NCI-H1694 (cell line): ENCODE measurements at places on chromosomes 13 and 19.

DNA sequence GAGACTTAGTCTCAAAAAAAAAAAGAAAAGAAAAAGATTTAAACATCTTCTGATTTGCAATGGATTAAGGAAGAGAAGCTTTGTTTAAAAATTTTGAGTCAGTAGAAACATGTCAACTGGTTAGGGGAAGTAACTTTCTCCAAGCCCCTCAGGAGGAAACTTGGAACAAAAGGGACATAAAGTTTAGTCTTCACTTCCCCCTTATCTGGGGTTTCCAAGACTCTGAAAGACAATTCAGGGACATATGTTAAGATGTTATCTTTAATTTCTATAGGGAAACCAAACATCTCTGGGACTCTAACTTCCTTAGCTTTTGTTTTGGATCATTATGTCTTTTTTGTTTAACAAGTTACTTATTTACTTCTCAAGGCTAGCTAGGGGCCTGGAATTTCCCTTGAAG lies 20.1 kb upstream of the MRI1 start:
- no peak for DNase-seq

DNA sequence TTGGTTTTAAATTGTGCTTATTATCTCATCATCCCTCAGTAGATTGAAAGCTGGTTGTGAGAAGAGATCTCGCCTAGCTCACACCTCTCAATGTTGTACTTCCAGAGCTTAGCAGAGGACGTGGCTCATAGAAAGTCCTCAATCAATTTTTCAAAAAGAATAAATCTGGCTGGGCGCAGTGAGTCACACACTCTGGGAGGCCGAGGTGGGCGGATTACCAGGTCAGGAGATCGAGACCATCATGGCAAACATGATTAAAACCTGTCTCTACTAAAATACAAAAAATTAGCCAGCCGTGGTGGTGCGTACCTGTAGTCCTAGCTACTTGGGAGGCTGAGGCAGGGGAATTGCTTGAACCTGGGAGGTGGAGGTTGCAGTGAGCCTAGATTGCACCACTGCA lies 4.7 kb upstream of the ASF1B start:
- no peak for DNase-seq

DNA sequence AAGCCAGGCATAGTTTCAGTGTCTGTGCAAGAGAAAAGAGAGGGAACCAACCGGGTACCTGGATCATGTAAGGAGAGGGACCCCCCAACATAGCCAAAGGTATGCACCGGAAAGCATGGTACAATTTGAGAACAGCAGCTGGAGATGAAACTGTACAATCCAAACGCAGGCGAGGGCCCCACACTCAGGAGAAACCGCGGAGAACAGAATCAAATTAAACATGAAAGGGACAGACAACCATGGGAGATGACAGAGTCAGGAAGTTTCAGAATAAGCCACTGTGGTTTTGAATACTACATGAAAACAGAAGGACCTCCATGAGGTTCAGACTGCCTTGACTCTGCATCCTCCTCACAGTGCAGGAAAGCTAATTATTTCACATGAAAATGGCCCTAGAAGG lies 62.9 kb upstream of the SPATA13 start:
- DNase-seq = no peak

DNA sequence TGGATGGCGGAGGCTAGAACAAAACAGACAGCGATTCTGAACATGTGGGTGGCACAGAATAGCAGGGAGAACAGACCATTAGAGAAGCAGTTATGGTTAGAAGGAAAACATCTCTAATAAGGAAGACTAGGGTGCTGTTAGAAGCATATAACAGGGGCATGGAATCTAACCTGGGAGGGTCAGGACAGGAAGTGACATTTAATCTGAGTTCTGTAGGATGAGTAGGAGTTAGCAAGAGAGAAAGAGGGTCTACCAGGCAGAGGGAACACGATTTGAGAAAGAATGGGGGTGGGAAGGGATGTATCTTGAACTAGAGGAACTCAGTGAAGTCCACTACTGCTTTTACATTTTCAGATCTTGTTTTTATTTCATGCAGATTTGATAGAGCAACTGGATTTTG lies 48.6 kb downstream of the B3GLCT start:
- no peak for DNase-seq

GRCh38 chr19:55672418-55672817 lies 2.6 kb upstream of the EPN1 start:
- DNase-seq = no peak

DNA sequence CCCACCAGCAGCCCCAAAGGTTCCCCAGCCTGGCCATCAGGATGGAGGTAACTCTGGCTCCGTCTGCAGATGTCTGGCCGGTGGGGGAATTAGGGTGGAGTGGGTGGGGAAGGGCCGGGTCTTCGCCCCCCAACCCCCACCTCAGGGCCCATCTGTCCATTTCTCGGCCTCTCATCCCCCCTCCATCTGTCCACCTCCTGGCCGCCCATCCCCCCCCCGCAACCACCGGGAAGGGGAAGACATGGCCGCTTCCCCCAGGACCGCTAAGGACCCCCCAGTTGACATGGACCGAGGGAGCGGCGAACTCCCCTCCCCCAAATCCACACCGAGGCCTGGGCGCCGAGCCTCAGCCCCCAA lies 793 bp downstream of the LRFN1 start:
- DNase-seq = no peak
